Tibial nerve (tissue), 4 donors: ENCODE measurements at places on chromosomes 1 and 21.

- DNase-seq = no peak
Measured at GRCh38 chr1:237041795-237042525, at the start of gene RYR2. Gene RYR2, plus strand, starts transcription at chr1:237042184. Its CDS starts 338 bp downstream, at chr1:237042522.

GRCh38 chr1:18079941-18080735, 27.5 kb upstream of the IGSF21 start:
- no peak for DNase-seq

DNA sequence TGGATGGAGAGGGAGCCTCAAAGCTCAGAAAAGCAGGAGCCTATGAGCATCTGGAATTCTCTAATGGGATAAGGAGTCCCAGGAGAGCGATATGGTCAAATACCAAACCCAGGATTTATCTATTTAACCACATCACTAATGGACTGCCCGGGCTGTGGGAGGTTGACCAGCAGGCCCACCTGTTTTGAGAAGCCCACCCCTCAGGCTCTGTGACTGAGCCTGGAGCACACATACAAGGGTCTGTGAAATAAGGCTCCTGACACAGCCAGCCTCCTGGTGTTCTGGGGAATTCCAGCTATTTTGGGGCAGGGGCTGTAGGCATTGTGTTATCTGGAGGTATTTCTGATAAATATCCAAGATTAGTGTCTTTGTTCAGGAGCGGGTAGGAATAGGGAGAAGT, 132.0 kb upstream of the C1orf21 start:
- no peak for DNase-seq

GRCh38 chr1:229162825-229163515, 107.9 kb upstream of the RAB4A start:
- DNase-seq = no peak

DNA sequence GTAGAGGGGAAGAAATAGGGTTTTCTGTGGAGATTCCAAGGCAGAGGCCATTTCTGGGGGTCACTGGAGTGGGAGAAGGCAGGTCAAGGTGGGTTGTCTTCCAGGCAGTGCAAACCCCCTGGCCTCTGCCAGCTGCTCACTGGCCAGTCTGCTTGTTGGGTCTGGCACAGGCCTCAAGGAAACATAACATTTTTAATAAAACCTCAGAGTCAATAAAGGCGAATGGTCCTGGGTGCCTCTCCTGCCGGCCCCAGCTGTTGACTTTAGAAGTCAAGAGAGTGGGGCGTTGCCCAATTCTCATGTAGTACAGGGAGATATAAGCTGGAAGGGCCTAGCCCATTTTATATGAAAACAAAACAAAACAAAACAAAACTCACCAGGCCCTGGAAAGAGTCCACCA, 36.6 kb downstream of the RUNX3 start:
- DNase-seq = no peak

DNA sequence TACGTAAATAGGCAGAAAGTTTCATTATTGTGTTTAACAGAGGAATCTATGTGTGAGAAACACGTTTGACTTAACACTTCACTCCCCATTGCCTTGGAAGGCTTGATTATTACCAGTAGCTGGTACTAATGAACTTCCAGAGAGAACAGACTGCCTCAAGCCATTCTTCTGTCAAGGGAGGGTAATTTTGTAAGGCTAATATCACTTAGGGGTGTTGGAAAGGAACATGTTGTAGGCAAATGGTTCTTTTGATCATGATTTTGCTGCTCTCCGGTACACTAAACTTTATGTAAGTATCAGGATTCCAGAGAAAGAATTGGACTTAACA, 1.8 kb downstream of the LAMC1 start:
- DNase-seq = no peak

DNA sequence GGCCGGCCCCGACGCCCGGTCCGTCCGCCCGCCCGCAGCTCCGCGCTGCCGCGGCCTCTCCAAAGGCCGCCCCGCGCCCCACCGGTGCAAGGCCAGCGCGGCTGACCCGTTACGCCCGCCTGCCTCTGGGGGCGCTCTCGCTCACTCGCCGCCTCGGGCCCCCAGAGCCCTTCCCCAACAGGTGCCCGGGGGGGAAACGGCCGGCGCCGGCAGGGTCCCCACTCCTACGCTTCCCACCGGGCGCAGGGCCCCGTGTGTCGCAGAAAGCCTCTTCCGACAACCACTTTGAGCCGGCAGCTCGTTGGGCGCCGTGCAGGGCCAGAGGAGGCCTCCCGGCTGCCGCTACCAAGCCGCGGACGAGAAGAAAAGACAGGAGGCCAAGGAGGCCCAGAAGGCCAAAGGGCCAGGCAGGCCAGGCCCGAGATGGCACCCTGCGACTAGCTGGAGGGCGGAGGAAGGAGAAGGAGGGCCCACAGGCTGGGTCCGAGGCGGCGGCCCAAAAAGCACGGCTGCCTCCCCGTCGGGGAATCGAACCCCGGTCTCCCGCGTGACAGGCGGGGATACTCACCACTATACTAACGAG, 64.9 kb upstream of the FCGR2A start:
- DNase-seq = no peak
